Prostate gland (tissue), 2 donors: ENCODE measurements at places on chromosomes 6 and 20. TPM values are rescaled to one million over a fixed set of nuclear protein-coding genes. Genes with fewer than 3 reads are reported as not detected.

DNA sequence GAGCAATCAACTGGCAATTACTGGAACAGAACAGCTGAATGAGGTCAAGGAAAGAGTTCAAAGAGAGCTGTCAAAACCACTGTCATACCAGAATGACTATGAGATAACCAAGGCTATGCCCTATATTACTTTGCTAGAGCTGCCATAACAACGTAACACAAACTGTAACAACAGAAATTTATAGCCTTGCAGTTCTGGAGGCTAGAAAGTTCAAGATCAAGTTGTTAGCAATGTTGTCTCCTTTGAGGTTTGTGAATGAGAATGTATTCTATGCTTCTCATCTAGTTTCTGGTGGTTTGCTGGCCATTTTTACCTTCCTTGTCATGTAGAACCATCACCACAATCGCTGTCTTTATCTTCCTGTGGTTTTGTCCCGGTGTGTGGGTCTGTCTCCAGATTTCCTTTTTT, 1323.0 kb upstream of the GJE1 start:
- DNase-seq, result no peak

DNA sequence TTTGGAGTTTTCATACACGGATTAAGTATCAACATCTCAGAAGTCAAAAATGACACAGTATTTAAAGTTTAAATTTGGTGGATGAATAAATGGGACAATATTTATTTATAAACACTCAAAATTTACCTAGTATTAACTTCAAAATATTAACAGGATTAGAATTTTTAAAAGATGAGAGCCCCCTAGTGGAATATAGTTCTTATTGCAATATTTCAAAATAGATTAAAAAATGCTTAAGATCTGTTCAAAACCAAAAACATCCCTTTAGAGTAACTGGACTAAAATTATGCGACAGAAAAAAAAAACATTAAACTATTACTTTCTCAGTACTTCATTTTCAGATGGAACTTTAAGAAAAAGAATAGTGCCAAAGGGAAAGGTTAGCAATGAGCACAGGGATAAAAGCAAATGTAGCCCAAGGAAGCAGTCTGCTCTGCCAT, 56.6 kb downstream of the SNX14 start:
- DNase-seq, result no peak

DNA sequence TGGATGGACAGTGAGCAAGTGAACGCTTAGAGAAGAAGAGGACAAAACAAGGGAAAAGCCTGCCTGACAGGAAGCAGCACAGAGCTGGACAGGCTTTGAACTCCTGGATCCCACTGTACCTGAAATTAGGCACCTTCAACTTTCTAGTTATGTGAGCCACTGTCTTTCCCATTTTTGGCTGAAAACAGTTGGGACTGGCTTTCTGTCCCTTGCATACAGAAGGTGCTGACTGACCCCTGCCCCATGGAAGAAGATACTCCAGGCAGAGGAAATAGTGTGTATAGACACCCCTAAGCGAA, 122.8 kb downstream of the CEBPB start:
- DNase-seq, result no peak

DNA sequence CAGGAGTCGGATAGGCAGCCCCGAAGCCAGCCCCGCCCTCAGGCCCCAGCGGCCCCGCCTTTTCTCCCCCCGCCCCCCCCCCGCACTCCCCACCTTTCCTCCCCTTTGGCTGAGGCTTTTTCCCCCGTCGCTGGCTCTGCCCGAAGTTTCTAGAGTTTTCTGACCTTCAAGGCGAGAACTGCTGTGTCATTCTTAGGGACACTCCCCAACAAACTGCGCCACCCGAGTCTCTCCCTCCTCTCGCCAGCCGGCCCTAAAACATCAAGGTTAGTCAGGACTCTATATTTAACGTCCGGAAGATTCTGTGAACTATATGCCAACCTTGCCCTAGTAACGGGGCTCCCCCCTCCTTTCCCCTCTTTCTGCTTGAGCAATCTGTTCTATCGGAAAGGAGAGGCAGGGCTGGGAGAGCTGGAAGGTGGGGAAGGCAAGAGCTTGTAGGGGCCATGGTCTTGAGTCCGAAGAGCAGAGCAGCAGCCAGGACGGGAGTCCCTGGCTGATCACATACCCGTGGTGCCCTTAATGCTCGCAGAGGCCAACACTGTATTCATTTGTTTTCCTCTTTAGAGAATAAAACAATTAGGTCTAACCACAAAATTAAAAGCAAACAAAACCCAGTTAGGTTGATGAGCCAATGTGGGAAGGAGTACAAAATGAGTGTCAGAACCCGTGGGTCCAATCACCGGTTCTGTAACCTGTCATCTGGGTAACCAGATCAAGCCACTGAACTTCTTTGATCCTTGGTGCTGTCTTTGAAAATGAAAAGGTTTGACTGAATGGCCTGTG, 5.3 kb upstream of the HSPA1B start:
- DNase-seq, result peak; percentile 89

GRCh38 chr20:61807471-61808160, 258.1 kb downstream of the TAF4 start:
- DNase-seq, result no peak

DNA sequence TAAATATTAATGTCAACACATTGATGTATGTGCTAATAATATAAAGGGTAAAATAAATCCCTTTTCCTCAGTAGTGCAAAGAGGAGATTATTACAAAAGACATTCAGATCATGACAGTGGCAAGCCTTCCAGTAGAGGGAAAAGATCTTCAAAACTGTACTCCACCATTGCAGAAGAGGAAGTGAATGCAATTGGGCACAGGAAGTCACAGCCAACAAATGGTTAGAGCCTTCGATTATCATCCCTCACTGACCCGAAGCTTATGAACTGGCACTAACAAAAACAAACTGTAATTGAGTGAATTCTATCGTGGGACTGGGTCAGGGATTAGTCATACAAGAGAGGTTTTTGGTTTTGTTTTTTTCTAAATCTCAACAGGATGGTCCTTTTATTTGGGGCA, 39.3 kb upstream of the SCGN start:
- DNase-seq, result no peak

GRCh38 chr20:50798650-50799049, 3.8 kb downstream of the BCAS4 start:
- DNase-seq, result no peak

Gene ECT2L
- 0.41 TPM for total RNA-seq

Gene TMEM244
- total RNA-seq, result not detected

DNA sequence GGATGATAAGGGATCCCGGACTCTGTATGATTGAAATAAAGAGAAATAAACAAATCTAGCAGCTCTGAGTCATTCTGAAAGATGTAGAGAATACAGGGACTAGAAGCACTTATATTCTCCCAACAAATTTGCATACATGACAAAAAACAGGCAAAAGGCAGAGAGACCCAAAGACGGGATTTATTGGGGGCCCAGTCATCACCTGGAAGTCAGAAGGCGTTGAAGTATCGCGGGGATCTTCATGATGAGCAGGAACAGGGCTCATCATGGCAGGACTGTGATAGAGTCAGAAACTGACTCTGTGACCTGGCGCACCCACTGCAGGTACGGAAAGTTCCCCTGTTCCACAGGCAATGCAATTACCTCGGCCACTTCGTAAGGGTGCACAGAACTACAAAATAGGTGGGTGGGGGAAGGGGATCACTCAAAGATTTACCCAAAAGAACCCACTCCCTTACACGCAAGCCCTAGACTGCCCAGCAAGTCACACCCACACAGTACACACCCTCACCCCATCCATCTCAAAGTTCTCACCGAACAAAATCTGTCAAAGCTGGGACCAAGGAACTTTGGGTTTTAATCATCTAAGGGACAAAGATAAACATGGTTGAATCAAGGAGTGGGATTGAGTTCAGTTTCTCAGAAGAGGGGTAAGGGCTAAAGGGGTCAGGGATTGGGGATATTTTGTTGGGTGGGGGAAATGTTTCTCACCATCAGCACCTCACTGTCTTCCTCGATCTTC, 1.4 kb downstream of the CUTA start:
- DNase-seq, result no peak

DNA sequence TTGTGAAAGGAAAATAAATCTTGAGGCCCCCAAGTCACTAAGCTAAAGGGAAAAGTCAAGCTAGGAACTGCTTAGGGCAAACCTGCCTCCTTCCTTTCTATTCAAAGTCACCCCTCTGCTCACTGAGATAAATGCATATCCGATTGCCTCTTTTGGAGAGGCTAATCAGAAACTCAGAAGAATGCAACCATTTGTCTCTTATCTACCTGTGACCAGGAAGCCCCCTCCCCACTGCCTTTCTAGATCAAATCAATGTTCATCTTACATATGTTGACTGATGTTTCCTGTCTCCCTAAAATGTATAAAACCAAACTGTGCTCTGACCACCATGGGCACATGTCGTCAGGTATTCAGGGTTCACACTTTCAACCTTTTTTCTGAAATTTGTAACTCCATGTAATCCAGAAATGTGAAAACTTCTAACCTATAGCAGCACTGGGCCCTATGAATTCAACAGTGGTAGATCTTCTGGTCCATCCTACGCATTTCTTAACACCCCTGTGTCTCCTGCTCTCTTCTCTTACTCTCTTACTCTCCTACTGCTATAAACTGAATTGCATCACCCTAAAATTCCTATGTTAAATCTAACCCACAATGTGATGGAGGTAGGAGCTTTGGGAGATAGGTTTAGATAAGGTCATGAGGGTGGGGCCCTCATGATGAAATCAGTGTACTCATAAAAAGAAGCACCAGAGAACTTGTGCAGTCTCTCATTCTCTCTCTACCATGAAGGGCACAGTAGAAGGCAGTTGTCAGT, 89.3 kb downstream of the EPB41L2 start:
- DNase-seq, result no peak

- DNase-seq, result peak; percentile 85
Observed at GRCh38 chr6:149454346-149454848, 30.4 kb downstream of the ZC3H12D start.

- no peak for DNase-seq
Observed at GRCh38 chr6:139659711-139660110, 285.3 kb upstream of the CITED2 start.

GRCh38 chr6:56683882-56684281, 41.2 kb upstream of the DST start:
- peak; percentile 51 for DNase-seq

DNA sequence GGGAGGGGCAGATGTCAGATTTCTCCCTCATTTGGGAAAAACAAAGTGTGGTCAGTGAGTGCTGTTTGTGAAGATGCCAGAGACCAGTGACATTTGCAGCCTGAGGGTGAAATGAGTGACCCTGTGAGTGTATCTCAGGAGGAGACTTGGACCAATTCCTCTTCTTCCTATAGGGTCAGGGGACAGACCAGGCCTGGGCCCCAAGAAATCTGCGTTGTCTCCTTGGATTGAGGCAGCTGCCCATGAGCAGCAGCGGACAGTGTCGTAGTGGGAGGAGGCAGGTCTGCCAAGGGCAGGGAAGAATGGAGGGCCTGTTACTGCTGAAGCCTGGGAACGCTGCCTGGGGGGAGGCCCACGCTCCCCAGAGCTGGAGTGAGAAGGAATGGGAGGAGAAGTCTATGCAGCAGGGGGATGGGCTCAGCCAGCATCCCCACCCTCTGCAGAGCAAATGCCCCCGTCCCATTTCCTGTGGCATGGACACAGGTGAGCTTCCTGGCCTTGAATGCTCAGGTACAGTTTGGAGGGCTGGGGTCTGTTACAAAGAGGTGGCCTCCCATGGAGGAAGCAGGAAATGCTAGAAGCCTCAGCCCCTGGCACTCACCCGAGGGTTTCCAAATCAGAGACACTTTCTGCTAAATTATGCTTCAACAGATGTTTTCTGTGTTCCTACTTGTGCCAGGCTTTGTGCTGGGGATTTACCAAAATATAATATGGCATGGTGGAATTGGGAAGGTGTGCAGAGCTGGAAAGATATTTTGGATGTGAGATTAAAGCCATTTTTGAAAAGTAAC, 29.8 kb downstream of the DAAM2 start:
- no peak for DNase-seq

Gene NMBR
- total RNA-seq, result not detected

GRCh38 chr6:3393836-3394202, 63.0 kb downstream of the SLC22A23 start:
- no peak for DNase-seq

Gene LTB
- total RNA-seq, result 0.97 TPM

GRCh38 chr6:34949636-34950035, 60.6 kb downstream of the ANKS1A start:
- no peak for DNase-seq

Gene PTGIS
- 34.6 TPM for total RNA-seq

GRCh38 chr6:6602262-6602661, 13.7 kb downstream of the LY86 start:
- DNase-seq, result no peak
